ENCODE measurements at places on chromosomes 7 and 10. TPM values are rescaled to one million over a fixed set of nuclear protein-coding genes. Genes with fewer than 3 reads are reported as not detected.

Gene CUBN
- polyA plus RNA-seq: 0.07 TPM

GRCh38 chr7:33926535-33926934 is 21.2 kb downstream of the BMPER start:
- no peaks in the 10 kb centered on the region for H3K36me3 ChIP-seq
- H3K4me3 ChIP-seq: no peak overlapping the region
- no peaks in the 10 kb centered on the region for H3K27me3 ChIP-seq
- no peaks in the 10 kb centered on the region for H3K4me1 ChIP-seq
- H3K27ac ChIP-seq: no peak overlapping the region

GRCh38 chr7:47179812-47180515 is 401.9 kb downstream of the TNS3 start:
- H3K27me3 ChIP-seq: peaks cover 9% of the 10 kb centered on the region
- no peaks in the 10 kb centered on the region for H3K4me1 ChIP-seq
- H3K36me3 ChIP-seq: no peaks in the 10 kb centered on the region
- H3K27ac ChIP-seq: no peak overlapping the region
- no peak for DNase-seq

- H3K4me3 ChIP-seq: no peak overlapping the region
- DNase-seq: peak; percentile 19
- no peaks in the 10 kb centered on the region for H3K36me3 ChIP-seq
- H3K4me1 ChIP-seq: peaks cover 19% of the 10 kb centered on the region
- H3K27me3 ChIP-seq: no peaks in the 10 kb centered on the region
- peak overlapping the region; percentile 69 for H3K27ac ChIP-seq
These were observed 18.0 kb downstream of the CAMK2B start for GRCh38 chr7:44307301-44307900.

Gene MMRN2
- polyA plus RNA-seq: 11.7 TPM

DNA sequence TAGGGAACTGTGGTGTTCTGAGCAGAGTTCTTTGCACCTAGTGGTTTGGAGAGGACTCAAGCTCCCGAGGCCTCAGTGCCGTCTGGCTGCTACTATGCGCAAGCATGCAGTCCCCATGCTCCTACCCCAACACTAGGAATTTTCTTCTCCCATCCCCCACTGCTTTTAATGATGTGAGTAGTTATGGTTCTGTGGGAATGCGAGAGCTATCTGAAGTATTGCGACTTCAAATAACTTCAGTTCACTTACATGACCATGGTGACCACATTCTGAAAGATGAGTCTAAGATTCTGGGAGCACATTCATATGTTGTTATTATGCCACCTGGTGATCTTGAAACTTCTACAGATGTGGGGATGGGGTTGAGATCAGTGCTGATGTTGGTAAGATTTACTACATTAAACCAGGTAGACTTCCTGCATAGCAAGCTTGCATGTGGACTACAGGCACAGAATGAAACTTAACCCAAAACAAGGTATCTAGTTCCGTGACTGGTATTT is 24.6 kb downstream of the HTR5A start:
- H3K4me3 ChIP-seq: no peak overlapping the region
- H3K27ac ChIP-seq: no peak overlapping the region
- H3K36me3 ChIP-seq: no peaks in the 10 kb centered on the region
- H3K4me1 ChIP-seq: no peaks in the 10 kb centered on the region

Gene CD36
- polyA plus RNA-seq: 0.59 TPM

DNA sequence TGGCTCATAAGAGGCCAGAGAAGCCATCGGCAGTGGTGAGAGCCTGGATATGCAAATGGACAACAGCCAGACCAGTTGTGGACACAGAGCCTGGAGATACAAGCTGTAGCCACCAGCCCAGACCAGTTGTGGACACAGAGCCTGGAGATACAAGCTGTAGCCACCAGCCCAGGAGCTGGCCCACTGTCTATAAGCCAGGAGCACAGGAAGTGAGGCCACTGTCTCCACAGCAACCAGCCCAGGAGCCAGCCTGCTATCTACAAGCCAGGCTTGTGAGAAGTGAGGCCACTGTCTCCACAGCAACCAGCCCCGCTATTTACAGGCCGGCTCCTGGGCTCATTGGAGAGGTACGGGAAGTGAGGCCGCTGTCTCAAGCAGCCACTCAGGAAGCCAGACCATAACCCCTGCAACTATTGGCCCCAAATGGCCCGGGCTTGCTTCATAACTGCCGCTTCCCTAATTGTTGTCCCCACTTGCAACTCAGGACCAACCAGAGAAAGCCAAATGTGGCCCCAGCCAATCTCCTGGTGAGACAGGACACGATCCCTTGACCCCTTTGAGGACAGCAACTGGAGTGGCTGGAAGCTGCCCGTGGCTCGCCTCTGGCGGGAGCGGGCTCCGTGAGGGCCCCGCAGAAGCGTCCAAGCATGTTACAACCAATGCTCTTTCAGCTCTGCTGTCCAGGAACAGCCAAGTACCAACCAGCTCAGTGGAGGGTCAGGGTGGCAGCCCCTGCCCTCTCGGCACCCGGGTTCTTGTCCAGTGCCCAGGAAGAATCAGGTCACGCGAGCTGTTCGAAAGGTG is 44.1 kb upstream of the CNPY1 start:
- no peak for DNase-seq
- no peaks in the 10 kb centered on the region for H3K27me3 ChIP-seq
- H3K4me1 ChIP-seq: peaks cover 4% of the 10 kb centered on the region
- no peaks in the 10 kb centered on the region for H3K36me3 ChIP-seq

Gene MBL2
- polyA plus RNA-seq: not detected

DNA sequence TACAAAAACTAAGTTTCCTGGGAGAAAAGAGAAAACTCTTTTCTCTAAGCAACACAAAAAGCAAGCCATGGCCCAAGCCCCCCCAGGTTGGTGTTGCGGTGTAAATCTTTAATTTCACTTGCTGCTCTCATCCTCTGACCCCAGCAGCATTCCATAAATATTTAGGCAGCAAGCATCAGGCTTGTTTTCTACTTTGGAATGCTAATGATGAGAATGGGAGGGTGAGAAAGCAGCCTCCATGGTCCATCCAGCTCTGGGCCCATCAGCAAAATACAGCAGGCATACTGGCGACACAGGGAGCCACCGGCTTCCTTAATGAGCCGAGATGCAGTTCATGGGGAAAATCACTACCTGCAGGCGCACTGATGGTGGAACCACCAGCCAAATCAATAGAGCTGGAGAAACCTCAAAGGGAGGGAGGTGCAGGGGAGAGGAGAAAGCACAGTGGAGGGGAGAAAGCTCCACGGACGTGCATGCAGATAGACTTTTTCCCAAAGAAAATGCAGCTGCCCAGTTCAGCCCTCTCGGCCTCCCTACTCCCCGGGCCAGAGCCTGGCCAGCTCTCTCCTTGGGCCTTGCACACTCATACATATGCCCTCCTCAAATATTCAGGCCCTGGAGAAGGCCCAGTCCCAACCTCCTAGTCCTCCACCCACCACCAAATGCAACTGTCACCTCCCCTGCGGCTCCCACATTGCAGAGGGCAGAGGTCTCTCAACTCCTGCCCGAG is 131.9 kb downstream of the GRID1 start:
- no peak for DNase-seq
- no peaks in the 10 kb centered on the region for H3K4me1 ChIP-seq
- no peak overlapping the region for H3K27ac ChIP-seq
- H3K4me3 ChIP-seq: no peak overlapping the region
- no peaks in the 10 kb centered on the region for H3K27me3 ChIP-seq

Gene HOXA4
- 1.8 TPM for polyA plus RNA-seq

Gene KEL
- polyA plus RNA-seq: not detected

GRCh38 chr10:79979976-79980687 is 31.2 kb upstream of the SFTPD start:
- no peaks in the 10 kb centered on the region for H3K27me3 ChIP-seq
- DNase-seq: no peak
- H3K4me3 ChIP-seq: no peak overlapping the region
- peaks cover 13% of the 10 kb centered on the region for H3K4me1 ChIP-seq
- H3K27ac ChIP-seq: no peak overlapping the region

GRCh38 chr7:32299133-32299702 is 191.0 kb downstream of the LSM5 start:
- H3K36me3 ChIP-seq: no peaks in the 10 kb centered on the region
- H3K4me1 ChIP-seq: no peaks in the 10 kb centered on the region
- H3K4me3 ChIP-seq: peak overlapping the region; percentile 44
- no peak for DNase-seq
- no peak overlapping the region for H3K27ac ChIP-seq

Gene ANXA8
- polyA plus RNA-seq: 820 TPM

DNA sequence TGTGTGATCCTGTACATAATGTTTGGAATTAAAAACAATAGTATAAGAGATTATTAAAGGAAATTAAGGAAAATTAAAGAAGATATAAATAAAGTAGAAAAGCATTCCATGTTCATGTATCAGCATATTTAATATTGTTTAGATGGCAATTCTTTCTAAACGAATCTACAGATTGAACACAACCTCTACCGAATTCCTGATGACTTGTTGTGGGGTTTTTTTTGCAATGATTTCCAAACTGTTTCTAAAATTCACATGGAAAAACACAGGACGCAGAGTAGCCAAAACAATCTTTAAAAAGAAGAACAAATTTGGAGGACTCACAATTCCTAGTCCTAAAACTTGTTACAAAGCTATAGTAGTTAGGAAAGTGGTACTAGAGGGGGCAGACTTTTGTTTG is 573.4 kb upstream of the IGFBP3 start:
- H3K36me3 ChIP-seq: no peaks in the 10 kb centered on the region
- H3K4me1 ChIP-seq: peaks cover 3% of the 10 kb centered on the region
- H3K27ac ChIP-seq: no peak overlapping the region
- H3K4me3 ChIP-seq: no peak overlapping the region
- H3K27me3 ChIP-seq: no peaks in the 10 kb centered on the region

- no peaks in the 10 kb centered on the region for H3K4me1 ChIP-seq
- no peak overlapping the region for H3K27ac ChIP-seq
- H3K36me3 ChIP-seq: no peaks in the 10 kb centered on the region
These were observed 11.0 kb upstream of the AHCYL2 start for GRCh38 chr7:129213828-129214227.

DNA sequence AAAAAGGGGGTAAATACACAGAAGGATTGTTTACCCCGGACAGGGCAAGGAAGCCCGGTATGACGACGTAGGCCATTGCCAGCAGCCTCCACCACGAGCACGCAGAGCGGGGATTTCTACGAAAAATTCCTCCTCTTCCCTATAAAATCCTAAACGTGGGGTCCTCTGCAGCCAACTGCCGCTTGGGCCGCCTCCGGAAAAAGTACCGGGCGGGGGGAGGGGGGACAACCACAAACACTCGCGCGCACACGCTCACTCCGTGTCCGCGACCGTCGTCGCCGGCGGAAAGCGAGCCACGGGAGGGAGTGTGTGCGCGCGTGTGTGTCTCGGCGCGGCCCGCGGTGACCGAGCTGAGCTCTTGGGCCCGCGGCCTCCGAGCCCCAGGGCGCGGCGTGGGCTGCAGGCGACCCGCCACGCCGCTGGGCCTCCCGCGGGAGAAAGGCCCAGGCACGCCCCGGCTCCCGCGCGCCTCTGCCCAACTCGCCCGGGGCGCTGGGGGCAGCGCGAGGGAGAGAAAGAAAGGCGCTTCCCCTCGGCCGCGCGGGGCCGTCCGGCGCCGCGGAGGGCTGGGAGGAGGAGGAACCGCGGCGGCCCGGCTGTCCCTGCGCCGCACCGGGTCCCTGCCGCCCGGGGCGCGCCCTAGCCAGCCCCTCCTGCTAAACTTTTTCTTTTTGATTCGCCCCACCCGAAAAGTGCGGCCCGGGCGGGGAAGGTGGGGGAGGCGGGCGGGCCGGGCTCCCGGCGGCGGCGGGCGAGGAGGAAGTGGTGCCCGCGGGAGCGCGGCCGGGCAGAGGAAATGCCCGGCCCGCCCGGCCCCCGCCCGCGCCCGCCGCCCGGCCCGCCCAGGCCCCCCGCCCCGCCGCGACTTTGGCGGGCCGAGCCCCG is 1.5 kb downstream of the CTBP2 start:
- no peaks in the 10 kb centered on the region for H3K27me3 ChIP-seq
- H3K27ac ChIP-seq: peak overlapping the region; percentile 79
- peak overlapping the region; percentile 91 for H3K4me3 ChIP-seq
- no peaks in the 10 kb centered on the region for H3K36me3 ChIP-seq

Gene CCL26
- 0.20 TPM for polyA plus RNA-seq

DNA sequence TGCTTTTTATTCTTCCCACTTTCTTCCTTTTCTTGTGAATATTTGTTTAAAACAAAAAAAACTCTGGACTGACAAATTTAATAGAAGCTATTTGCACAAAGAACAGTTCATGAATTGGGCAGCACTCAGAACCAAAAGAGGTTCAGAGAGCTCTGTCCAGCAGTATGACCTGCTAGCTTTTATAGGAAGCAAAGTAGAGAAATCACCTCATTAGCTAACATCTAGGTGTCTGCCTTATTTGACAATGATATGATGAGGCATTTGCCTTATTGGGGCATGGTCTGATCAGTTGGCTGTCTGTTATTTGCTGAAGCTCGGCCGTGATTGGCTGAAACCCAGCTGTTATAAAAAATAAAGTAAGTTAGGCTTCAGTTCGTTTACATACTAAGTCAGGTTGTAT is 819 bp upstream of the TRIM4 start:
- no peak for DNase-seq
- no peaks in the 10 kb centered on the region for H3K36me3 ChIP-seq
- H3K4me1 ChIP-seq: peaks cover 29% of the 10 kb centered on the region
- no peaks in the 10 kb centered on the region for H3K27me3 ChIP-seq
- H3K4me3 ChIP-seq: peak overlapping the region; percentile 89
- peak overlapping the region; percentile 76 for H3K27ac ChIP-seq

Gene HTR5A
- polyA plus RNA-seq: not detected

- H3K36me3 ChIP-seq: peaks cover 3% of the 10 kb centered on the region
- H3K4me1 ChIP-seq: no peaks in the 10 kb centered on the region
- H3K27ac ChIP-seq: no peak overlapping the region
- DNase-seq: no peak
- no peak overlapping the region for H3K4me3 ChIP-seq
- H3K27me3 ChIP-seq: no peaks in the 10 kb centered on the region
These were observed 36.0 kb upstream of the KCNIP2 start for GRCh38 chr10:101879456-101880231.

- no peak overlapping the region for H3K4me3 ChIP-seq
- H3K4me1 ChIP-seq: no peaks in the 10 kb centered on the region
- no peak overlapping the region for H3K27ac ChIP-seq
- no peak for DNase-seq
- H3K36me3 ChIP-seq: no peaks in the 10 kb centered on the region
These were observed 75.6 kb upstream of the LRRC4 start for GRCh38 chr7:128106821-128107220.

DNA sequence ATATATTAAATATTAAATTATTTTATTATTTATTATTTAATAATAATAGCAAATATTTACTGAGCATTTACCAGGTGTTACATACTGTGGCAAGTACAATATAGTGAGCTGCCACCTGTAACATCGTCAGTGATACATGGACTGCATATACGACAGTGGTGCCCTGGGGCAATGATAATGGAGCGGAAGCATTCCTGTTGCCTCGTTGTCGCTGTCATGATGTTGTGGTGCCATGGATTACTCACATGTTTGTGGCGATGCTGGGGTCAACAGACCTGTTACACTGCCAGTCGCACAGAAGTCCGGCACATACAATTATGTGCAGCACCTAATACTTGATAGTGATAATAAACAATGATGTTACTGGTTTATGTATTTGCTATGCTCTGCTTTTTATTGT is 20.6 kb downstream of the CAMK1D start:
- H3K27me3 ChIP-seq: no peaks in the 10 kb centered on the region
- DNase-seq: no peak
- H3K36me3 ChIP-seq: no peaks in the 10 kb centered on the region
- H3K4me3 ChIP-seq: no peak overlapping the region
- H3K27ac ChIP-seq: no peak overlapping the region

GRCh38 chr10:69495666-69496065 is 44.4 kb downstream of the TSPAN15 start:
- H3K4me3 ChIP-seq: no peak overlapping the region
- H3K27me3 ChIP-seq: no peaks in the 10 kb centered on the region
- no peak for DNase-seq
- no peak overlapping the region for H3K27ac ChIP-seq
- no peaks in the 10 kb centered on the region for H3K36me3 ChIP-seq

Gene CEP41
- 21.5 TPM for polyA plus RNA-seq

All from keratinocyte (primary cell).